ENCODE measurements at places on chromosomes 5 and 9.
A peak's percentile ranks its signal among the peaks of the same experiment; 100 is the strongest.

DNA sequence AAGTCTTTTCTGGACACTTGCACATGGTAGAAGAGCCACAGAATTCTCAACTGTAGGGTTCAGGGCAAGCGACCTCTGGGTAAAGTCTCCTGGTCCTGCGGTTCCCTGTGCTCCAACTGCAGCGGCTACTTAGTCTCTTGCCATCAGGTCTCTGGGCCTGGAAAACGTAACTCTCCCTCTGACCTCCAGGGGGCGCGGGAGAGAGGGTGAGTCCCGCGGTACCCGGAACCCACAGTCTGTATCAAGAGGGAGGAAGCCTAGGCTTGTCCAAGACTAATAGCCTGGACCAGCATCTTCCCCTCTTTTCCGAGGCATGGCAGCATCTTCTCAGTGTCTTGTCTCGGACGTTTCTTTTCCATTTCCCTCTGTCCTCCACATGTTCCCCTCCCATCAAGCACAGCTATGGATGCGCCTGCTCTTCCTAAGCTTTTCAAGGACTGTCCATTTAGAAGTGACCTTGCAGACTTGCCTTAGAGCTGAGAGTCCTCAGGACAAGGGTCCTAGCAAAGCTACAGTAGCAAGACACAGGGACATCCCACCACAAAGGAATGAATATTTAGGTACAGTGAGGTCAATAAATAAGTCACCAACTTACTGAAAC lies 59.3 kb downstream of the FSTL4 start:
- ATAC-seq: peak; percentile 94

DNA sequence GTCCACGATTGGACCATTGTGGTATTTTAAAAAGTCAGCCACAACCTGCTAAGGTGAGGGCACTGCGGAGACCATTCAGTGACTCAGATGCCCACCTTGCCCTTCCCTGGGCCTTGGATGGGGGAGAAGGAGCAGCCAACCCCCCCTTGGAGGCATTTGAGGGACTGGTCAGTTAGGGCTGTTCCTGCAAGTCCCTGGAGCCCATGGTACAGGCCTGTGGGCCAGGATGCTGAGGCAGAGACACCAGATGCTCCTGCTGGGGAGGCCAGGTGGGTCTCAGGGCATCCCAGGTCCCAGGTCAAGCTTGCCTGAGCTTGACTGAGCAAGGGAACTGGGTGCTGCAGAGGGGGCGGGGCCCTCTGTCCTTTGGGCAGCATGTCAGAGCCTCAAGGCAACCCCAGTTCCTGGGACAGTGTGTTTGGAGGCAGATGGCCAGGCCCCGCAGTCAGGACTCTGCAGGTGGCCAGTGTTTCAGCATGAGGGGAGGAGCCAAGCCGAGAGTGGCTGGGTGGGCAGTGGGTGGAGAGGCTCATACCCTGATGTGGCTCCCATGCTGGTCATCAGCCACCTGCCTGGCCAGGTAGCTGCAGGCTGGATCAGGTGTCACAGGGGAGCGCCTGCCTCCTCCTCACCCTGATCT lies 27.5 kb downstream of the SLC6A3 start:
- no peak for ATAC-seq

DNA sequence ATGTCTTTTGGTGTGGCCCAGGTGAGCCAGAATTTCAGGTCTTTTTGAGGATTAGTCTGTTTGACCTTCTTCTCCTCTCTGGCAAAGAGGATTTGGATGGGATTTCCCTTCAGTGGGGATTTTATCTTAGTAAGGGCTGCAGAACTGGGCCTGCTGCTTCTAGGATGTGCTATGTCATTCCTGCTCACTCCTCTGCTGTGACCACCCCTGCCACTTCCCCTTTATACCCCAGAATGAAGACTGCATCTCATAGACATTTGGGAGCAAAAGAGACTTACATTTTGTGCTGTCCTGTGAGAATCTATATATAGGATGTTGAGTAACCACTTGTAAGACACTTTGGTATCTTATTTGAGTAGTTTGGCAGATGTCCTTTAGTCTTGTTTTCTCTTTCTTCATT lies 76.2 kb downstream of the ARHGAP26 start:
- ATAC-seq: no peak

DNA sequence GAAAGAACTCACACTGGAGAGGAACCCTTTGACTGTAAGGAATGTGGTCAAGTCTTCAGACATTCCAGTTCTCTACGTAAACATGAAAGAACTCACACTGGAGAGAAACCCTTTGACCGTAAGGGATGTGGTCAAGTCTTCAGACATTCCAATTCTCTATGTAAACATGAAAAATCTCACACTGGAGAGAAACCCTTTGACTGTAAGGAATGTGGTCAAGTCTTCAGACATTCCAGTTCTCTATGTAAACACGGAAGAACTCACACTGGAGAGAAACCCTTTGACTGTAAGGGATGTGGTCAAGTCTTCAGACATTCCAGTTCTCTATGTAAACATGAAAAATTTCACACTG lies 32.6 kb downstream of the MAPK9 start:
- ATAC-seq: no peak

GRCh38 chr5:59799668-59800346 lies 93.7 kb downstream of the PDE4D start:
- peak; percentile 90 for ATAC-seq

DNA sequence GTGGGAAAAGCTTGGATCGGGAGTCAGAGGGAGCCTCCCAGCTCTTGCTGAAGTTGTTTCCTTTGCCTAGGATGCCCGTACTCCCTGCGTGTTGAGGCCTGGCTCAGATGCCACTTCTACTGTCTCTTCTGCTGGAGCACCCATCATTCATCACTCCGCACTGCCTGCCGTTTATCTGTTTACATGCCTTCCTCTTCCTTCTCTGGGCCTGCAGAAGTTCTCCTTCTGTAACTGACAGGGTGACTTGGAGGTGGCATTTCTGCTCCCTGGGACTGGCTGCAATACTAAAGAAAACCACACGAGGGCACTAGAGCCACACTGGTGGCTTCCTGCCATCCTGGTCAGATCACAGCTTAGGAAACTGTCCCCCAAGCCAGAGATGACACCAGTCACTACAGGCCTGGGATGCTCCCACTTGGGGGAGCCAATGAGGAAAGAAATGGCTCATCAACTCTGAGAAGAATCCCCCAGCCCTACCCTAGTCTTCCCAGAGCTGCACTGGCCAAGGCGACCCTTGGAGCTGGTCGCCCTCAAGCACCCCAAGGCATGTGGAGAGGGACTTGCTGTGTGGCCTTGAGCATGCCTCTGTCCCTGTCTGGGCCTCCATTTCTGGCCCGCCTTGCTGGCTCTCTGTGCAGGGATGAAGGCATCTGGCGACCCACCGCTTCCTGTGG lies 9.7 kb upstream of the SLC25A51 start:
- peak; percentile 85 for ATAC-seq

- no peak for ATAC-seq
Measured at GRCh38 chr5:174446446-174446845, 277.9 kb upstream of the MSX2 start.

DNA sequence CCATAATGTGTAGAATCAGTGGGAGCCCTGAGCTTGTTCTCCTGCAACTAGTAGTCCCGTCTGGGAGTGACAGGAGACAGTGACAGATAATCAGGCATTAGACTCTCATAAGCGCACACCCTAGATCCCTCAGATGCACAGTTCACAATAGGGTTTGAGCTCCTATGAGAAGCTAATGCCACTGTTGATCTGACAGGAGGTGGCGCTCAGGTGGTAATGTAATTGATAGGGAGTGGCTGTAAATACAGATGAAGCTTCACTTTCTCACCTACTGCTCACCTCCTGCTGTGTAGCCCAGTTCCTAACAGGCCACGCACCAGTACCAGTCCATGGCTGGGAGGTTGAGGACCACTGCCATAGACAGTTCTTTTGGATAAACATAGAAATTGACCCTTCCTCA lies 188.7 kb downstream of the ROR2 start:
- ATAC-seq: no peak

GRCh38 chr9:78622126-78622525 lies 325.2 kb downstream of the PSAT1 start:
- ATAC-seq: no peak

GRCh38 chr9:7318920-7319319 lies 480.7 kb downstream of the DMAC1 start:
- ATAC-seq: no peak

GRCh38 chr5:21792748-21793147 lies 1060.4 kb downstream of the CDH12 start:
- ATAC-seq: peak; percentile 37

GRCh38 chr5:175059687-175060211 lies 335.4 kb downstream of the MSX2 start:
- peak; percentile 94 for ATAC-seq

GRCh38 chr9:101465326-101465915 lies 29.8 kb upstream of the ALDOB start:
- ATAC-seq: peak; percentile 68

DNA sequence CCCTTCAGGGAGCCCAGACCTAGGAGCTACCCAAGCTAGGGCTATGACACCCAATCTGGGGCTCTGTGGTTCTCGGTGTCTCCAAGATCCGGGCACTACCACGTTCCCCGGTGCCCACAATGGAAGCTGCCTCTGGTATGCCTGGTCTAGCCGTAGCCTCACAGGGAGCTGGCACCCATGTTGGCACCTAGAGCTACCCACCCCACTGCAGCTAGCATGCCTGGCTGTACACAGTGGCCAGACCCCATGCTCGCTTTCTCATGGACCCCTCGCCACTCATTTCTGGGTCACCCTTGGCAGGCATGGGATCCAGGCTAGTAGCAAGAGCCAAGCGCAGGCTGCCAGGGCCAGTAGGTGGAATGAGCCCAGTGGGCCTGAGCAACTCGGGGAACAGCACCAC lies 109.0 kb downstream of the CYLC2 start:
- no peak for ATAC-seq

Data from SK-N-SH treated with all-trans-retinoic acid at 6 μM for 48 hours (cell line).